ENCODE measurements at places on chromosomes 7 and 10. TPM values are rescaled to one million over a fixed set of nuclear protein-coding genes. Genes with fewer than 3 reads are reported as not detected.

PLXDC2 gene
- 65.8 TPM for total RNA-seq

CACUL1 gene
- total RNA-seq: 48.2 TPM

ANKRD30A gene
- not detected for total RNA-seq

PNLIPRP3 gene
- total RNA-seq: not detected

STAG3 gene
- 0.55 TPM for total RNA-seq

EPDR1 gene
- total RNA-seq: 20.7 TPM

BAIAP2L1 gene
- total RNA-seq: 4.6 TPM

CDH23 gene
- 75.4 TPM for total RNA-seq

CAV2 gene
- total RNA-seq: 38.8 TPM

SPDYE6 gene
- total RNA-seq: not detected

LRIT1 gene
- 51.8 TPM for total RNA-seq

CPXM2 gene
- total RNA-seq: 27.7 TPM

ATP6V0E2 gene
- 51.6 TPM for total RNA-seq

FAM221A gene
- 21.3 TPM for total RNA-seq

MYO1G gene
- 1.0 TPM for total RNA-seq

HOXA4 gene
- total RNA-seq: not detected

HGF gene
- total RNA-seq: 10.9 TPM

ZNF804B gene
- 6.3 TPM for total RNA-seq

BHLHA15 gene
- total RNA-seq: 1.2 TPM

MBLAC1 gene
- total RNA-seq: 3.1 TPM

PAX4 gene
- total RNA-seq: not detected

CAMK2B gene
- total RNA-seq: 39.1 TPM

PLXNA4 gene
- 17.5 TPM for total RNA-seq

RNLS gene
- 14.6 TPM for total RNA-seq

GPNMB gene
- 110 TPM for total RNA-seq

TMEM270 gene
- total RNA-seq: not detected

SPDYE5 gene
- total RNA-seq: 0.22 TPM

NPC1L1 gene
- total RNA-seq: not detected

All from camera-type eye (tissue), 1 donor.